ENCODE measurements at places on chromosomes 6 and 20.

- DNase-seq = no peak
Observed at GRCh38 chr6:39980839-39981580, 46.7 kb upstream of the MOCS1 start.

GRCh38 chr6:69155467-69155866 is 520.4 kb downstream of the ADGRB3 start:
- no peak for DNase-seq

- DNase-seq = no peak
Observed at GRCh38 chr20:40966103-40966502, 62.5 kb upstream of the TOP1 start.

GRCh38 chr6:143441680-143442545 is 8.6 kb downstream of the ADAT2 start:
- DNase-seq = no peak

GRCh38 chr20:4375881-4376280 is 345.8 kb upstream of the PRND start:
- no peak for DNase-seq

GRCh38 chr6:161876231-161876630 is 602.4 kb upstream of the AGPAT4 start:
- no peak for DNase-seq

DNA sequence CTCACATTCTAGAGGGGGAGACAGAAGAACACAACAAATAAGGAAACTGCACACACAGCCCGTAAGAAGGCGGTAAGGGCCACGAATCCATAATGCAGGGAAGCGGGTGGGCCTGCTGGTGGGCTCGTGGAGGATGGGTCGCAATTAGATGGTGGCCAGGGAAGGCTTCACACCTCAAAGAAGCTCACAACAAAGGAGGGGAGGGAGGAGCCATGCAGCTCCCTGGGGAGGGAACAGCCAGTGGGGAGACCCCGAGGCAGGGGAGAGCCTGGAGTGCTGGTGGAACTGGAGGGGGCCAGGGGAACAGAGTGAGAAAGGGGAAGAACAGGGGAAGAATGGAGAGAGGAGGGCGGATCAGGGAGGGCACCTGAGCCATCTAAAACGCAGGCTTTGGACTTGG is 13.4 kb downstream of the SRC start:
- no peak for DNase-seq

- DNase-seq = no peak
Observed at GRCh38 chr6:77030929-77031674, 432.2 kb downstream of the HTR1B start.

GRCh38 chr6:43766964-43767461 is 3.0 kb upstream of the VEGFA start:
- DNase-seq = no peak

DNA sequence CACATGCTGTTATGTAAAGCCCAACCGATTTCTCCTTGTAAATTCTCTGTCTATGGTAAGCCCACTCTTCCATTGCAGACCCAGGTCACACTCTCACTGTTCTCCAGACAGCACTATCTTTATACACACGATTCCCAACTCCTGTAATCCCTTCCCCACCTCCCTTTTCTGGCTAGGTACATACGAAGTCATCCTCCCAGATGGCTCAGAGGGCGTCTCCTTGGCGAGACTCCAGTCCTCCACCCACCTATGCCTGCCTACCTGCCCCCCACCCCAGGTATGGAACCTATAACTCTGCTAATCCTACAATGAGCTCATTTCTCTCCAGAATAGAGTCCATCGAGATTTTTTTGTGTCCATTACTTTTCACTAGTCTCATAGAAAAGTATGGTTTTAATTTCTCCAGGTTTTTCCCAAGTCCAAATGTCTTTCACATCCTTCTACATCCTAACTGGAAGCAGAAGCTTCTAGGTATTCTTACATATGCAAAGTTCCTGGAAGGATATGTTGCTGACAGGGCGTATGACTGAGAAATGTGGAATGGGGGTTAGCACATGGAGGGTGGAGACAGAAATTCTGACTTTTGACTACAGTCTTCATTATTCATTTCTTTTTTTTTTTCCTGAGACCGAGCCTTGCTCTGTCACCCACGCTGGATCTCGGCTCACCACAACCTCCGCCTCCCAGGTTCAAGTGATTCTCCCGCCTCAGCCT is 22.8 kb downstream of the SCML4 start:
- DNase-seq = no peak

DNA sequence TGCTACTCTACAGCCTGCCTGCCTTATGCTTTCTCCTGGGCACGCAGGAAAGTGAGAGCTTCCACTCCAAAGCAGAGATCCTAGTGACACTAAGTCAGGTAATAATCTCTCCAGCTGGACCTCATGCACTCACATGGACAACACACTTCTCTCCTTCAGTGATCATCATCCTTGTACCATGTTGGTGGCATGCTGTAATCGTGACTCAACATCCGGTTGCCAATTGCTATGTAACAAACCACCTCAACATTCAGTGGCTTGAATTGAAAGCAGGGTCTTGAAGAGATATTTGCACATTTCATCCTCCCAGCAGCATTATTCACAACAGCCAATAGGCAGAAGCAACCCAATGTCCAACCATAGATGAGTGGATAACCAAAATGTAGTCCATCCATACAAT is 40.3 kb upstream of the PPP1R3G start:
- DNase-seq = no peak

DNA sequence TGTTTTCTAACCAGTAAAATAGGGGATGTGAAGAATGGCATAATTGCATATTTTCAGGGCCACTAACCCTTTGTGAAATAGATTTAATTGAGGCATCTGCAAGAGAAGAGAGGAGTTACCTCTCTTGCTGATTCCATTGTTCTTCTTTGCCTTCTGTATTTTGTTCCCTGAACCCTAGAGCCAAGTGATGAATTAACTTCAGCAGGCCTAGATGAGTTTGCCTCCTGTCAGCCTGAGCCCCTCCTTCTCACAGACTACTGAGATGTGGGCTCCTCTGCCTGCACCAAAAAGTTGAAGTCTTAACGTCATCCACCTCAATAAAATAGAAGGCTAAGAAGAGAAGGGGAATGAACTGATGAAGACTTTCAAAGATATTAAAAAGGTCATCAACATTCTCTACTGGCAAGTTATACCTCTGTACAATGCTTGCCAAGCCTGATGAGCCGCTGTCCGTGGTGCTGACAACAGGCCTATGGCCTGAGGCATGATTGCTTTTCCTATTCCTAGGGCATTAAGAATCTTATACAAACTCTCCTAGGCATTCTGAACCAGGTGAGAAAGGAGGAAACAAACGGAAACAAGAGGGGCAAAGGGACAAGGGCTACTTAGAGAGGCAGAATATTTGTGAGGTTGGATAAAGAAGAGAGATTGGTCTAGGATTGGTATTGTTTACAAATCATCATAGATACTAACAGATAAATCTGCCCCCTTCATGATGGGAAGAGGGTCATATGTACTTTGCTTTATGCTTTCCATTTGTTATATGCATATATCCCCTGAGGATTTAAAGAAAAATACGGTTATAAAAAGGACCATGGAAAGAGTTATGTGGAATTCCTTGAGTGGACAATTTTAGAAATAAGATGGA is 46.8 kb downstream of the CD24 start:
- DNase-seq = peak; percentile 63

DNA sequence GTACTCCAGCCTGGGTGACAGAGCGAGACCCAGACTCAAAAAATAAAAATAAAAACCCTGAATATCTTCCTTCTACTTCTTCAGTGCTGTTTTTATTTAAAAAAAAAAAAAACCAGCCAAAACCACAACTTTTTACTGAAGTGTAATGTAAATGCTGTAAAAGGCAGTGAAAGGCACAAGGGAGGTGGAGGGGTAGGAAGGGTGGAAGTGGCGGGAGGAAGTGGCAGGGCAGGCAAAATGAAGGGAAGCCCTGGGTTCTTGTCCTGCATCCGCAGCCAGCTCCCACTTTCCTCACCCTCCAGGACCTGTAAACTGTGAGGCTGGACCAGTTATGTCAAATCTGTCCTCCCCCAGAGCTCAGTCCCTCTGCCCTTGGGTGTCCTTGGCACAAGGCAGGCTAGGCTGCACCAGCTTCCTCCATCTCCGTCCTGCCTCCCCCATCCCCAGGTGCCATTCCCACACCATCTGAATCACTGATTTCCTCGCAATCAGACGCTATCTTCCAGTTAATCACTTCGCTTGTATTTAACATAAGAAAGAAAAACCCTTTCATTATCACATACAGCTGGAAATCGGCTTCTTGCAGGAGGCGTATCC is 13.7 kb upstream of the PANK2 start:
- DNase-seq = no peak

DNA sequence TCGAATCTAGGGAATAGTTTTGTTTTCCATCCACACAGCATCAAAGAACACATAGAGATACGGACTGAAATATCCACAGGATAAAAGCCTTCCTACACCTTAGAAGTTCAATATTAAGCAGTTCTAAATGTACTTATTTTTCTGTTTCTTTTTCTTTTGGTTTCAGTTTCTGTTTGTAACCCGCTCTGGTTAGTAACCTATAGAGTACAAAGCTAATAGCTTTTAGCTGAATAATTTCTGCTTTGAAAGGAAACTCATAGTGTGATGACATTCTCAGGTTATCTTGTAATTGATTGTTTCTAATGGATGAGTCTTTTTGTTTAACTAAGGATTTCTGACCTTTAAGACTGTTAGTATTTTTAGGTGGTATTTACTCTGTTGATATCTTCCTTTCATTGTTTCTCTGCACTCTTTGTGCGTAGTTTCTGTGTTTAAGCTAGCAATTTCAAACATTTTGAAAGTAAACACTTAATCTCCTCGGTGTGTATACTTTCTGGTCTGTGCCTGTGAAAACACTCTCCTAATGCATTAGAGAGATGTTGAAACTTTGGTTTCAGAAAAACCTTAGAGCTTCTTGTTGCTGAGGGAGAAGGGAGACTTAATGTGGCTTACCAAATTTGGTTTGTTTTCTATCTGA is 385.5 kb downstream of the HDGFL1 start:
- DNase-seq = no peak

- DNase-seq = no peak
Observed at GRCh38 chr6:167647306-167647705, 179.4 kb upstream of the AFDN start.

GRCh38 chr6:41723530-41724227 is 11.7 kb downstream of the TFEB start:
- no peak for DNase-seq

DNA sequence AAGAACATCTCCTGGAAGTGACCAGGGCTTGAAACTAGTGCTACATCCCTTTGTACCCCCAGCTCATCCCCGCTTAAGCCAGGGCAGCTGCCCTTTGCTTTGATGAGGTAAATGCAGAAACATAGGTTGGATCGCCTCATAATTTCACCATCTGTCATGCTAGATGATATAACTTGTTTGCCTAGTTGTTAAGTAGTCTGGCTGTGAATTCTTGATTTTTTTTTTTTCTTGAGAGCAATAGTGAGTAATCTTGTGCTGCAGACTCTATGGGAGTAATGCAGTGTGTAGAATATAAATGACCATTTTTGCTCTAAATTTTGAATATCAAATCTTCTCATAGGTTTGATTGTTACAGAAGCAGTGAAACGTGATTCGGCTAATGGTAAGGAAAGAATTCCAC is 4.1 kb downstream of the TRDN start:
- DNase-seq = no peak

DNA sequence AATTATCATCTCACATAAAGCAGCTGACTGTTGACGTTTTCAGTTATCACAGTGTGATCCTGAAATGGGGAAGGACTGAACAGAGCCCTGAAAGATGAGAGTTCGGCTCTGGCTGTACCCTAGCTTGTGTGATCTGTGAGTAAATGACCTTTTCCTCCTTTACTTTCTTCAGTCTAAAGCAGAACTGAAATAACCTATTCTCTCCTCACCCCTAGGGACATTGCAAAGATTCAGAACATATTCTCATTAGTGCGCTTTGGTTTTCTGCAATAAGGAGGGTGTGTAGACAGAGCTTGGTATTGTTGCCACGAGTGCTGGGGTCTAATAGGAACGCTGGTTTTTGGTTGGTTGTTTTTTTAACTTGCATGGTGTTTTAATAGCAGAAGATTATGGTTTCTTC is 16.7 kb downstream of the FARS2 start:
- no peak for DNase-seq

- no peak for DNase-seq
Observed at GRCh38 chr6:107185391-107185970, 70.2 kb upstream of the BEND3 start.

DNA sequence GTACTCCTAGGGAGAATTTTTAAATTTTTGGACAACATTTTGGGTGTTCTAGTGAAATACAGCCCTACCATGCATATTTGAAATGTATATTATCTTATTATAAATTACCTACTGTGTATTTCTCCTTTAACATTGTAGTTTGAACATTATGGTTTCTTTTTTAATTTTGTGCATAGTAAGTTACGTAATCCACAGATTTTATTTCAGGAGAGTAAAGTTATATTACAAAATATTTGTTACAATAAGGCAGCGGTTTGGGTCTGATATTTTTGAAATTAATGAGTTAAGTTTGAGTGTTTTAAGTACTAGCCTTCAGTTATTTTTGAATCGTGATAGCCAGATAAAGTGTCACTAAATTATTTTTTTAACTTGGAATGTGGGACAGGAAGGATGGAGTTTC is 7.3 kb upstream of the SOX4 start:
- DNase-seq = no peak

- peak; percentile 89 for DNase-seq
Observed at GRCh38 chr20:5078399-5078958, 41.3 kb downstream of the PCNA start.

- DNase-seq = no peak
Observed at GRCh38 chr20:58981628-58982364, 740 bp downstream of the NELFCD start.

DNA sequence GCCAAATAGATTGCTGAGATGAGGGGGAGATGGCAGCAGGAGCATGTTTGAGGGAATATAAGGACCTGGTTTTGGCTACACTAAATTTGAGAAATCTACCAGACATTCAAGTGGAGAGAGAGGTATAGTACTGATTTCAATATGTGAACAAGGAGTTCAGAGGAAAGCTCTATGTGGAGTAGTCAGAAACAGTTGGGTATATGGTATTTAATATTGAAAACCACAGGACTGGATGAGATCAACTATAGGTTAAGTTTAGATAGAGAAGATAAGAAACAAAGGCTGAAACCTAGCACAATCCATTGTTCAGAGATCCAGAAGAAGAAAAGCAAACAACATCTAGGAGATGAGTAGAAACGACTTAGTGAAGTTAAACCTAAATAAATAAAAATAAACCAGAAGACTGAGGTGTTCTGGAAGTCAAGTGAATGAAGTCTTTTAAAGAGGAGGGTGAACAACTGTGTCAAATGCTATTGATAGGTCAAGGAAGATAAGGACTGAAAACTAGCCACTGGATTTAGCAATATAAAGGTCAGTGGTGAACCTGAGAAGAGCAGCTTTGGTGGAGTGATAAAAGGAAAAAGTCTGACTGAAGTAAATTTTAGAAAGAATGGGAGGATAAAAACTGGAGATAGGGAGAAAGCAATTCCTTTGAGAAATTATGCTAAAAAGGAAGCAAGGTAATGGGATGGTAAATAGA is 121.2 kb upstream of the RUNX2 start:
- no peak for DNase-seq

DNA sequence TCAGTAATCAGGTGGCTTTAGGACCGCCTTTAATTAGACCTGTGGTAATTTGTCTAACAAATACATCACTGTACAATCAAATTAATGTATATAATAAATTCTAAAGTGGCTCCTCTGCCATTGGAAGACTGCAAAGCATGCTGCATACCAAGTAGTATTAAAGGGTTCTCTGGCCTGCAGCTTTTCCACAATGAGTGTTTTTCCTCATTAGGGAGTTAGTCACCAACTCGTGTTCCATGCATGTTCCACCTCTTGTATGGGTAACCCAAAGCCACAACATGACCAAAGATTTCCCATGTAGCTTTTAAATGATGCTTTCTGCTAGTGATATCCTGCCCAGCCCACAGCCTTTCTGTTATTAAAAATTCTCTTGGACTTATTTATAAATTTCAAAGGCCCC is 218.7 kb downstream of the FUT9 start:
- DNase-seq = no peak

Data from activated effector memory CD4-positive, alpha-beta T cell treated with anti-CD3 and anti-CD28 coated beads, Interleukin-2, amount 50 U/mL, for 16 hours (primary cell).